ENCODE measurements at places on chromosomes 3 and 15. TPM values are rescaled to one million over a fixed set of nuclear protein-coding genes. Genes with fewer than 3 reads are reported as not detected.

DNA sequence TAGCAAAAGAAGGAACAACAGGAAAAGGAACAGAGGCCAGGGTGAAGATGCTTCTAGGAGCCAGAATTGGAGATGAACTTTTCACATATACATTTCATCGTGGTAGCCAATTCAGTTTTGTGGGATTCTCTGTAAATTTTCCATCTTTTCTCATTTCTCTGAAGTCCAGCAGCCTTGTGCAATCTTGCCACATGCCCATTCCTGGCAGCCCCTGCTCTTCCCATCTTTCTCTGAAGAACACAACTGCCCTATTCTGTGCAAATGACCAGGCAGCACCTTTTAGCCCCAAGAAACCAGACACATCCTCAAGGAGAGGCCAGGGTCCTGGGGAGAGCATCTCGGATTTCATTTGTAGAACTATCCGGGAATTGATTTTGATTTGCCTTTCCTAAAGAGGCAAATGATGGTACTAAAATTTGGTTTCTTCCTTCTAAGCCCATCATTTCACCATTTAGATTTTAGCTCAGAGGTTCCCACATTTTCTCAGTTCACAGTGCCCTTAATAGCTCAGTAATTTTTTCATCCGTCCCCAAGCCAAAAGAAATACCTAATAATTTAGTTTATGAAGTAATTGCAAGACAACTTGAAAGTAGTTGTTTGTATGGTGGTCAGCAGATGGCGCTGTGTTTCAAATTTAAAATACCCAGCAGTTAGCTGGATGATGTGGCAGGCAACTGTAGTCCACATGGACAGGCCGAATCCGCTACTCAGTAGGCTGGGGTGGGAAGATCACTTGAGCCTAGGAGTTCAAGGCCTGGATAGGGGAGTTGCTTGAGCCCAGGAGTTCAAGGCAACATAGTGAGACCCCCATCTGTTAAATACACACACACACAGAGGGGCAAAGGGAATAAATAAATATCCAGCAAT is 61.3 kb upstream of the ACKR4 start:
- peak; percentile 65 for DNase-seq

DNA sequence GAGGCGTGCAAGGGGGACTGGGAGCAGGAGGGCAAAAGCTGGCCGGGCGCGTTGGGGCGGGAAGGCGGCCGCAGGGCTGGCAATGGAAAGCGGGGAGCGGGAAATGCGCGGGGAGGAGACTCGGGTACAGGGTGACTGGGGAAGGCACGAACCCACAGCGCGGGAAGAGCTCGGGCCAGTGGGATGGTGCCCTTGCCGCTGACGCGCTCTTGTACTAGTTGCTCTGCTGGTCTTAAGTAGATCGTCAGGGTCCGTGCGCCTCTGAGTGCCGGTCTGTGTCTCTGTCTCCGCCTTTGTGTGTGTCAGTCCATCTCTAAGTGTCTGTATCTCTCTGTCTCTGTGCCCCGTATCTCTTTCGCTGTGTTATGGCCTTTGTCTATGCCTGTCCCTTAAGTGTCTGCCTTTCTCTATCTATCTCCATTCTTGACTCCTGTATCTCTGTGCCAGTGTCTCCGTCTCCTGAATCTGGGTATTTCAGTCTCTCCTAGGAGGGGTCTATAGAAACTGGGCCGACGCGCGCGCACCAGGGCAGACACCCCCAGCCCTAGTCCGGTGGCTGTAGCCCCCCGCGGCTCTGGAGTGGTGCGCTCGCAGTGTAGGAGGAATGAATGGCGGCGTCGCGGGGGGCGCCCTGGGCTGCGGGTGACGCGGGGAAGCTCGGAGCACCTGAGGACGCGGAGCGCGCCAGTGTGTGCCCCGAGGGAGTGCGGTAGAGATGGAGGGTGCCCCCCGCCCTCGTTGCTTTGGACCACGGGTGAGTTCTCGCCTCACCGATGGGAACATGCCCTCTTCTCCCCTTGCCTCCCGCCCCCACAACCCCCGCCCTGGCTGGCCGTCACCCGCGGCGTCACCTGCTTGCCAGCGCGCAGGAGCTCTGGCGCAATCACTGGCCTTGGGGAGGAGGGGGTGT is 756 bp upstream of the CAMK2N2 start:
- DNase-seq, result no peak

DNA sequence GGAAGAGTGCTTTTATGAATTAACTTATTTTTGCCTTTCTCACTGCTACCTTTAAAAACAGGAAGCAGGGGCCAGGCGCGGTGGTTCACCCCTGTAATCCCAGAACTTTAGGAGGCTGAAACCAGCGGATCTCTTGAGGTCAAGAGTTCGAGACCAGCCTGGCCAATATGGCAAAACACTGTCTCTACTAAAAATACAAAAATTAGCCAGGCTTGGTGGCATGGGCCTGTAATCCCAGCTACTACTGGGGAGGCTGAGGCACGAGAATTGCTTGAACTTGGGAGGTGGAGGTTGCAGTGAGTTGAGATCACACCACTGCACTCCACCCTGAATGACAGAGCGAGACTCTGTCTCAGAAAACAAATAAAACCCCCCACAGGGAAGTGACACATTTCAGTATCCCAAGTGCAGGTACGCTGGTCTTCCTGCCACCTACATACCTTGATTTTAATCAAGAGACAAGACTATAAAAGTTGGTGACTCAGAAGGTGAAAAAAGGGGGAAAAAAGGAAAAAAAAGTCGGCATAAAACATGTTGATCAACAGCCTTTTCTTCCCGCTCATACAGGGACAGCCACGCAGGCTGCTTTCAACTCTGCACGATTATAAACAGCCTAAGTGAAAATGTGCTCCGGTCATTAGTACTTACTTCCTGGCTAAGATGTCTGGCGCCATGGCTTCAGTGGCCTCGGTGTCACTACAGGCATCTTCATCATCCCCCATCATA is 18.8 kb downstream of the PPP1R2 start:
- DNase-seq, result no peak

DNA sequence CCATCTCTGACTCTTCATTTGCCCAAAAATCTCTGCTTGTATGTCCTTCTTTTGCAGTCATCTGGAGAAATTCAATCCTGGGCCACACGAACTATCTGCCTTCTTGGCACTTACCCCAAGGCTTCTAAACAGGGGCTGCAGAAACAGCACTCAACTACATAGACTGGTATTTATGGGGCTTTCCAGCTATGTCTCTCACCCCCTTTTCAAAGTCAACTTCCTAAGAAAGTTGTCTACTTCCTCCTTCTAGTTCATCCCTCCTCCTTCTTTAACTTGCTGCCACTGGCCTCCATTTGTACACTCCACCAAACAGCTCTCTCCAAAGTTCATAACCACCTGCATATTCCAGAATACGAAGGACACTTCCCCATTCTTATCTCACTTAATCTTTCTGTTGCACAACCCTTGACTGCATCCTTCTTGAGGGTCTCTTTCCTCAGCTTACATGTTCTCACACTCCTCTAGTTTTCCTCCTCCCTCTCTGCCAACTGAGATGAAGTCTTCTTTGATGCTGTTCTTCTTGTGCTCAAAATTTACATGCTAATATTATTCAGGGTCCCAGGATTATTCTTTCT is 55.2 kb downstream of the PLD1 start:
- DNase-seq, result no peak

- DNase-seq, result no peak
Measured at GRCh38 chr3:73669260-73669659, 44.5 kb upstream of the PDZRN3 start.

GRCh38 chr3:176848431-176849214 is 348.7 kb downstream of the TBL1XR1 start:
- no peak for DNase-seq

- no peak for DNase-seq
Measured at GRCh38 chr3:151091685-151092345, 6.4 kb downstream of the MED12L start.

GRCh38 chr3:114942773-114943172 is 204.3 kb downstream of the ZBTB20 start:
- DNase-seq, result no peak

DNA sequence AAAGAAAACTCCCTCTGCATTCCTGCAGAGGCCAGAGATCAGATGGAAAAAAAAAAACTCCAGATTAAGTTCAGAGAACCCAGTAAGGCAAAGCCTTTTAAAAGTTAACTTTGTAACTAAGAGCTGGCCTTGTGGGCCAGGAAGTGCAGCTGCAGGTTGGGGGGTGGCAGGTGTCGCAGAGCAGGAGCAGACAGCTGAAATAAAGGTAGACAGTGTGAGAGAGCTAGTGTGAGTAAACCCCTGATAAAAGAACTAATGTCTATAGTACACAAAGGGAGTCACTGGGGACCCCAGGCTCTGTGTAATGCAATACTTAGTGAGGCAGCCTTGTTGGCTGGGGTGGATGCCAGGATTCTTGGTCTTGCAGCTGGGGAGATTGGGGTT is 42.1 kb downstream of the PPCDC start:
- DNase-seq, result no peak

- DNase-seq, result no peak
Measured at GRCh38 chr3:111252779-111253178, 181.2 kb downstream of the NECTIN3 start.

DNA sequence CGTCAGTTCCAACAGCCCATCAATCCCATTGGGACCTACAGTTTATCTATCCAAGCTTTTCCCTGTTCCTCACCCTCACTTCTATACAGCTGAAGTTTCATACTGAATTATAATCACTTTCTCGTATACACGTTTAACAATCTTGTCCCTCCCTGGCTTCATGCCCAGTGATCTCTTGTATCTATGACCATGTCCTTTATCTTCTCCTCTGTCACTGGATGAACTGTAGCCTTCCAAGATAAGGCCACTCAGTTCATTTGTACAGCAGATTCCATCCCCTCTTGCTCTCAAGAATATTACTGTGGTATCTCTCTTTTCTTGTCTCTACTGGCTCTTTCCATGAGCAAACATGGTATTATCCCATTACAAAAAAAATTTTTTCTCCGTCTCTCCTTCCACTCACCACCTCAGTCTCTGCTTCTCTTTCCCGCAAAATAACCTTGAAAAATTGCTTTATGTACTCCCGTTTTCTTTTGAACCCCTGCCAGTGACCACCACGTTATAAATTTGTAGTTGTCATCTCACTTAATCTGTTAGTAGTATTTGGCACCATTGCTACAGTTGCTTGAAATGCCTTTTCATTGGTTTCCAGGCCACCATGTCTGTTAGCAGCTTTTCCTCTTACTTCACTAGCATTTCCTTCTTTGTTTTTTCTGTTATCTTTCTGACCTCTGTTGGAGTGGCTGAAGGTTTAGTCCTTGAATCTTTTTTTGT is 9.4 kb downstream of the CTNNB1 start:
- DNase-seq, result no peak

- DNase-seq, result no peak
Measured at GRCh38 chr15:89448825-89449224, 47.6 kb downstream of the RHCG start.

The SLTM gene
- 71.9 TPM for total RNA-seq

The SNRPN gene
- total RNA-seq, result 212 TPM

The SNX22 gene
- 0.41 TPM for total RNA-seq

The VWA5B2 gene
- 1.1 TPM for total RNA-seq

The TMEM45A gene
- total RNA-seq, result 7.6 TPM

The CIB1 gene
- total RNA-seq, result 19.8 TPM

The MED12L gene
- 4.4 TPM for total RNA-seq

The SPRED1 gene
- total RNA-seq, result 29.3 TPM

The RTP4 gene
- not detected for total RNA-seq

The FSIP1 gene
- 0.41 TPM for total RNA-seq

The ZNF620 gene
- total RNA-seq, result 8.3 TPM

The GOLGA8M gene
- total RNA-seq, result 1.3 TPM
